ENCODE measurements at places on chromosomes 1 and 21.

DNA sequence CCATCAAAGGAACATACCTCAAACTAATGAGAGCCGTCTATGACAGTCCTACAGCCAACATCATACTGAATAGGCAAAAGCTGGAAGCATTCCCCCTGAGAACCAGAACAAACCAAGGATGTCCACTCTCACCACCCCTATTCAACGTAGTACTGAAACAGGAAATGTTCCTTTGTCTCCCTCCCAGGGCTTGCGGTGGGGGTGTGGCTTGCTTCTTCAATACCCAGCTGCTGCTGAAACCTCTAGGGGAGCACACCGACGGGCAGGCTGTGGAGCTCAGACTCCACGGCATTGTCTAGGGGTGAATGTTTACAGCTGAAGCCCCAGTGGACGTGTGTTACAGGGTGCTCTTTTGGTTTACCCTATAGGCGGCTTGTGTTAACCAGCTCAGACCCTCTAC lies 30.5 kb upstream of the B3GALT2 start:
- no peak for DNase-seq

- DNase-seq: no peak
Observed at GRCh38 chr1:65527707-65528503, 107.4 kb downstream of the LEPR start.

DNA sequence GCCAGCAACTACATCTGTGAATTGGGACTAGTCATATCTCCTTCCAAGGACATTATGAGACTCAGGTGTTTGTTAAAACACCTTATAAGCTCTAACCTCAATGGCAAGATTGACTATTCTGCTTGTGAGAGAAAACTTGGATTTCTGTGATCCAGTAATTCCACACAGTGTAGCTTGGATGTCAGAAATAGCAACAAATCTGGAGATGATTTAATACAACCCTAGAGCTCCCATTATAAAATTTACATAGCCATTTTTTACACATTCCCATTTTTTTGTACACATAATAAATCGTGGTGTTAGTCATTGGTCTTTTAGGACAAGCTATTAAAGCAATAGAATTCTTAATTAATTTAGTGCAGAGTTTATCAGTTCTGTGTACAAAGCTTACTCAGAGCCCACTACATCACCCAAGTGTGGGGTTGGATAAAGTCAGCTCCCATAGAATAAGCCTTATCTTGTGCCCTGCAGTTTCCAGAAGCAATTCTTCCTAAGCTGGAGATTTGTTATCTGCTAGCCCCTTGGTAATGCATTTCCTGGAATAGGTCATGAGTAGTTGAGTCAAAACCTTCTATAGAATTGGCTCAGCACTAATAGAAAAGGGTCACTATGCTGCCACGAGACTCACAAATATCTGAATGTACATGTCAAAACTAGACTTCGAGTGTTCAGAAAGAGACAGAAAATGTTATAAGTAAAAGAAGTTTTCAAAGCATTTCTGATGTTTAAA lies 434.0 kb upstream of the RUNX1 start:
- no peak for DNase-seq

DNA sequence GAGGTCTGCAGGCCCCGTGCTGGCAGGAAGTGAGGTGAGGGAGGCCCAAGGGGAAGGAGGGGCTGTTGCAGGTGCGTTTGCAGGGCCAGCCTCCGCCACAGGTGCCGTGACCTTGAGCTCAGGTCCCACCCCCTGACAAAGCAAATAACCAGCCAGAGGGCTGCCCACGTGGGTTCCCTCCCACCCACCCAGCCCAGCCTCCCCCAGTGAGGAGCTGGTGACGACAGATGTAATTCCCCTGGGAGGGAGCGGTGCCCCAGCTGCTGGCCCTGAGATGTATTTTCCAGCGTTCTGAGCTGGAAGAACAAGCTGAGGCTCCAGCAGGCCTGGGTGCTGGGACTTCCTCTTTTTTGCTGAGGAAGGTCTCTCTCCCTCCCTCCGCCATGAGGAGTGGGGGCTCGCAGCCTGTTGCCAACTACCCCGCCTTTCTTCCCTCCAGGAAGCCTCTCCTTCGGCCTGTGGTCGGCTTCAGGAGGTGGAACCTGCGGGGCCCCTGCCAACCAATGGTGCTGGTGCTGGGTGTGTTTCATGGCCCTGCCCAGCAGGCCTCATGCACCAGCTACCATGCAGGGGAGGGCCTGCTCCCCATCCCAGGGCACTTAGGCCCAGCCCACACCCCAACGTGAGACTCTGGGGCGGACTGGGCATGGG lies 153.2 kb downstream of the PRDM16 start:
- DNase-seq: no peak

All from RCC 7860 (cell line).